NCI-H446 treated with DMSO at 0.1 percent for 48 hours (cell line): ENCODE measurements at places on chromosomes 3 and 15.
A peak's percentile ranks its signal among the peaks of the same experiment; 100 is the strongest.

GRCh38 chr3:36903119-36903882 lies 41.6 kb downstream of the TRANK1 start:
- no peak for DNase-seq

DNA sequence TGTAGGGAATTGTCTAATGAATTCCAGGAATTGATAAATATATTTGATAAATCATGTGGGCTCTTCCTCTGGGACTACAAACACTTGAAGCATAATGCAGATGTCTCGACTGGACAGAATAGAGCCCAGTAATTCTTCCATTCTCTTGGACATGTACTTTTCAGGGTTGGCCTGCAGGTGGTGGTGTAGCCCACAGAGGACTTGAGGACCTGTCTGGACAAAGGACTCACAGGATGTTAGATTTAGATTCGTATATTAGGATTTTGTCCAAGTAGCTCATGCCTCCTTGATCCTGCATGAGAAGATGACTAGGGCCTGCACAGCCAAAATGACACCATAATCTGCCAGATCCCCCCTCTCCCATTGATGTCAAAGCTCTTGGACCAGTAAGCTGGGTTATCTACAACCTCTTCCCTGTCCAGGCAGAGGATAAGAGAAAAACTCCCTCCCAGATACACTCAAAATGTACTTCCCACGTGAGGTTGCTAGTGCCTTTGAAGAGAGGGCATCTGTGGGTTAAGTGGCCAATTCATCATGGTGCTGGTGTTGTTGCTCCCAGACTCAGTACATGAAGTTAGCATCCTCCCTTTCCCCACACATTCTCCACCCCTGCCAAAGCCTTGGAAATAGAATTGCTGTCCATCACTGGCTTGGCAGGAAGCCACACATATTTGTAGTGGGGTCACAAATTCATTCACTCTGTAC lies 88.6 kb upstream of the ZNF280D start:
- peak; percentile 43 for DNase-seq

- DNase-seq = peak; percentile 97
Measured at GRCh38 chr3:15979495-15979894, 181.7 kb upstream of the ANKRD28 start.

- no peak for DNase-seq
Measured at GRCh38 chr15:82530606-82531379, 9.5 kb downstream of the RPS17 start.

DNA sequence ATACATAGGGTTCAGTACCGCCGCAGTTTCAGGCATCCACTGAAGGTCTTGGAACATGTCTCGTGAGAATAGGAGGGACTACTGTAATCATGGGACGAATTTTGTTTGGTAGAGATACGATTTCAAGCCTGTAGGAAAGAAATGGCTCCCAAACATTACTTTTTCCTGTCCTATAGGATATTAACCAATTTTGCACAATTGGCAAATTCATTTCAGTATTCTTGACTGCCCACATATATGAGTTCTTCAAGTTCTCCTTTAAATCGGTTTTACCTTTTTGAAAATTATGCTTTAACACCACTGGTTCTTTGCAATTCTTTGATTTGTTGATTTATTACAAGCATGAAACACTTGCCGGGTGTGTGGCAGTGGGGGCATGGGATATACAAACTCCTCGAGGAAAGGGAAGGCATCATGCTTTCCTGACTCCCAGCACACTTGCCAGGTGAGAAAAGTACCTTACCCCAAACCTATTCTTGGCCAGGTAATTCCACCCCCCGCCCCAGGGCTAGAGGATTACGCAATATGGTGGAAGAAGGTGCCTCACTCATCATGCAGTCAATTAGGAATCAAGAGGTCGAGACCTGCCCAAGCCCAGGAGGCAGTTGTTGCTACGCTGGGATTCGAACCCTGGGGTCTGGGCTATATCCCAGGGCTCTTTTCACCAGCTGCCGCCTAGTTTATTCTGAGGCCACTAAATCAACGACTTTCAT lies 584 bp upstream of the LARS2 start:
- no peak for DNase-seq

DNA sequence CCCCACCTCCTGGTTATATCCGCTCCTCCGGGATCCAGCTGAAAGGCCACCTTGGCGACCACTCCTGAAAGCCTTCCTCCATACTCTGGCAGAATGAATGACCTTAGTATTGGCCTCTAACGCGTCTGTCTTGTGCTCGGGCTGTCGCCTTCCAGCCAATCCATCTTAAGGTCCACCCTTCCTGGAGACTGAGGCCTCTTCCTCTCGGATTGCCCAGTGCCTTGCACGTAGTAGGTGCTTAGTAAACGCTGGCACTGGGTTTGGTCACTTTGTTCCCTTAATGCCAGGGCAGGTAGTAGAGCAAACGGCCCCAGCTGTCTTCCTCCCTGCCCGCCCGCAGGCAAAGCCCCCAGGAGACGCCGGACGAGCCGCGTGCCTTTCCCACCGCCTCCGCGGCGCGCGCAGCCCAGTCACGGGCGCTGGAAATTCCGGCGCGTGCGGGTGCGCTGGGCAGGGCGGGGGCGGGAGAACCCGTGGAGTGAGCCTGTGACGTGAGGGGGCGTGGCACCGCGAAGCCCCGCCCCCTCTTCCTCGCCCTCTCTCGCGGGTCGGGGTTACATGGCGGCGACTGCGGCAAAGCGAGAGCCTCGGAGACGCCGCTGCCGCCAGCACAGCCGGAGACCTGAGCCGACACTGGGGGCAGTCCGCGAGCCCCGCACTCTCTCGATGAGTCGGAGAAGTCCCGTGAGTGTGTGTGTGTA lies at the start of gene MAPK6:
Gene MAPK6, plus strand, starts transcription at position 527 of the 701 bp plus-strand sequence. CDS start 27,242 bp downstream, outside the sequence.
- peak; percentile 61 for DNase-seq
